A549 treated with RU486 at 1 μM for 4 hours (cell line): ENCODE measurements at places on chromosomes 7 and 10. TPM values are rescaled to one million over a fixed set of nuclear protein-coding genes. Genes with fewer than 3 reads are reported as not detected.

FEZF1 gene
- total RNA-seq, result not detected in 5 replicates

PNLIPRP2 gene
- total RNA-seq, result 0.10 to 0.32 TPM in 2 of 5 replicates, not detected in the others

AUTS2 gene
- 3.2 to 5.1 TPM (median 4.7 TPM) in 5 replicates for total RNA-seq

CXCL12 gene
- 0.15 to 0.17 TPM in 2 of 5 replicates, not detected in the others for total RNA-seq

TAS2R41 gene
- total RNA-seq, result not detected in 5 replicates
